LHCN-M2 (cell line): ENCODE measurements at places on chromosomes 6 and 20. TPM values are rescaled to one million over a fixed set of nuclear protein-coding genes. Genes with fewer than 3 reads are reported as not detected.
A peak's percentile ranks its signal among the peaks of the same experiment; 100 is the strongest.

DNA sequence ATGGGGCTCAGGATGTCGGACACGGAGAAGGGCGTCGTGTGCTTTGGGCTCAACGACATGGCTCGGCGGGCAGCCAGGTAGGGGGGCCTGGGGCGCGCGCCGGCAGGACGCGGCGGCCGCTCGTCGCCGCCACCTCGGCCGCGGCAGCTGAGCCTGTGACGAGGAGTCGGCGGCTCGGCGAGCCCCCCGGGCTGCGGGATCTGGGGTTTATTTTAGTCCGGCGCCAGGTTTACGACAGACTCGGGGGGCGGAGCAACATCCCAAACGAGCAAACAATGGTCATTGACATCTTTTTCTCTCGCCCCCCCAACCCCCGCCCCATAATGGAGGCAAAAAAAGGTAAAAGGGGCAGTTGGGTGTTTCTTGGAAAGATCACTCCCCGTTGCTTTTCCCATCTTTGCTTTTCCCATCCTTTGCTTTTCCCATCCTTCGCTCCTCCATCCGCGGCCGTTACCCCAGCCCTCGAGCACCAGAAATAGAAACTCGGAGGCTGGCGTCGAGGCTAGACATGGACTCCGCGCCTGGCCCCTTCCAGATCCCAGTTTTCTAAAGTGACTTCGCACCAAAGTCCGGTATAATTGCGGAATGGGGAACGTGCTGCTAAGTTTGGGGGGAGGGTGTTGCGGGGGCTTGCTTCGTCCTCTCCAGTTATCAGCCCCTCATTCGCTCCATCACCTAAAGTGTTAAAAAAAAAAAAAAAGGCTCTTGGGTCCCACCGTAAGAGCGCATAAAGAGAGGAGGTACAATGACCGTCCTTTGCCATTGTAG, at the start of gene NKX2-4:
Gene NKX2-4, minus strand, starts transcription at position 186 of the 768 bp plus-strand sequence. Its CDS starts 127 bp downstream, at position 59.
- no peak for DNase-seq

DNA sequence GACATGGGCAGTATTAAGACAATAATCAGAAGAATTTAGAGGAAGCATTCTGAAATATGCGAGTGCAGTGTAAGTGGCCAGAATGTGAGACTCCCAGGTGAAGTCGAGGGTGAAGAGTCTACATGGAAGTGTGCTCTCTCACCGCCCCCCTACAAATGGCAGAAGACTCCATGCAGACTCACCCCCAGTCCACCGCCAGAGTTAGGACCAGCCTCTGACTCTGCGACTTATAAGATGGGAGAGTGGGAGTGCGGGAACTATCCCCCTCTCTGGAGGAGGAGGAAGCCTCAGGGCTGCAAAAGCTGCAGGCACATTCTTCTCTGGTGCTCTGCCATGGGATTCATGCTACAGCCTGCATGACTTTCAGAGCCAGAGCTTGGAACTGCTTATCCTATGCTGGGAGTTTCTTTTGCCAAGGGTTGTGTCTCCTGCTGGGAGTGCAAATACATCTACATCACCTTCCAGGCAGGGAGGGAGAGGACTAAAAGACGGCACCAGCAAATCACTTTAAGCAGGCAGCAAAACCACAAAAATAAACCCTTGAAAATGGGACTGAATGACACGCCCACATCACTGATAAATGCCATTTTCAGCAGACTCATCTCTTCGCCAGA, 206.7 kb upstream of the SULF2 start:
- DNase-seq, result no peak

- peak; percentile 83 for DNase-seq
These were observed 13.7 kb upstream of the MRAP2 start for GRCh38 chr6:84019842-84020211.

- no peak for DNase-seq
These were observed 158.3 kb upstream of the JAG1 start for GRCh38 chr20:10832141-10832540.

DNA sequence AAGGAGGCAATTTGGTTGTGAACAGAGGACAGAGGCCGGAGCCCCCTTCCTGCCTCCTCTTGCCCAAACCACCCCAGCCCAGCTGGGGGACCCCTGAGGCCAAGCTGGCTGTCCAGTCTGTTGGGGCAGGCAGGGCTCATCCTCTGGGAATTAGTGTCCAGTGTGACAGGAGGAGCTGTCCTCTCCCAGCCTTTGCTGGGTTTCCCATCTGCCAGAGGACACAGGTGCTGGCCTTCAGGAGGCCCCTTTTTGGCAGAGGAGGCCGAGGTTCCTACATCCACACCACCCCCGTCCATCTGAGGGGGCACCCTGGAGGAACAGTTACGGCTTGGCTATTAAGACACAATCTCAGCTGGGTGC, 44.7 kb upstream of the MDGA1 start:
- no peak for DNase-seq

GRCh38 chr6:126372626-126373025, 32.7 kb downstream of the CENPW start:
- DNase-seq, result peak; percentile 11

GRCh38 chr6:19891451-19891850, 54.3 kb downstream of the ID4 start:
- DNase-seq, result no peak

DNA sequence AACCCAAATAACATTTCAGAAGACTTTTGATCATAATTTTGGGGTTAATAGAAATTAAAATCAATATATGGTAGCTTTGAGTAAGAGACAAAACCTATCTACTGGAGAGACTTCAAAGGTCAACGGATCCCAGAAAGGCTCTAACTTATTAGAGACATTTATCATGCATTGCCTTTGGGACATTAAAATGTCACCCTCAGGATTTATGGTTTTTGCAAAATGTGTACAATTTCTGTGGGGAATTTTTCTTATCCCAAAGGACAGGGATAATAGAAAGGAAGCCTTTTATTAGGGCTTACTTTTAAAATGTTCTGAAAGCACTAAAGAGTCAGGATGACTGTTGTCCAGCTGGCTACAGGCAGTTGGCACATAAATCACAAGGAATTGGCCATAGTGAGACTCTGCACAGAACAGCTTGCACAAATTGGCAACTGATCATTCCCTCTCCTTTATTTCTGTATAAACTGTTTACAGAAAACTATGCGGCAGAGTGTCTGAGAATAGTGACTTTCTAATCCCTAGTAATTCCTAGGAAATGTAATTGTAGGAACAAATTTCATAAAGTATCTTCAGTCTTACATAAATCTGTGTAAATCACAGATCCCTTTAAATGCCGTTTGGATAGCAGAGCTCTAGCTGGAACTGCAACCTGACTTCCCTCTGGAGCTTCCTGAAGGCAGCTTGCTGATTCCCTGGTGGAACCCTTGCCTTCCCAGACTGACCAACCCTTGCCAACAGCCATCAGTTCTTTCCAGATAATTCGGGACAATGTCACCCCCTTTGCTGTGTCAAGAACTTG, 201.1 kb upstream of the PREP start:
- peak; percentile 92 for DNase-seq

DNA sequence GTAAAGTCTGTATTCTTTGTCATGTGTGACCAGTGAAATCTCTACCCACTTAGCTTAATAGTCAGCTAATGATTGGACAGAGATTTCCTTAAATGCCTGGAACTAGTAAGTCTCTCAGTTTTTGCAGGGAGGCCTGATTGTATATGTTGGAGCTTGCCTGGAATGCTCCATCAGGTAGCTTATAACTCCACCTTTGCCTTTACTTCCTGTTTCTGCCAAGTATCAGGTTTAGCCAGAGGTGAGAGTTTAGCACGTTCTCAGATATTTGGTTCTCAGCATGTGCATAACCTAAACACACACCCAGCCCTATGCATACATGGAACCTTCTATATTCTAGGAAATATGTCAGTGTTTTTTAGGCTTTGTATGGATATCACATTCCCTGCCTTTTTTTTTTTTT, 435.3 kb downstream of the CDKAL1 start:
- DNase-seq, result no peak

- DNase-seq, result peak; percentile 33
These were observed 534 bp downstream of the ZNF76 start for GRCh38 chr6:35259948-35260590.

DNA sequence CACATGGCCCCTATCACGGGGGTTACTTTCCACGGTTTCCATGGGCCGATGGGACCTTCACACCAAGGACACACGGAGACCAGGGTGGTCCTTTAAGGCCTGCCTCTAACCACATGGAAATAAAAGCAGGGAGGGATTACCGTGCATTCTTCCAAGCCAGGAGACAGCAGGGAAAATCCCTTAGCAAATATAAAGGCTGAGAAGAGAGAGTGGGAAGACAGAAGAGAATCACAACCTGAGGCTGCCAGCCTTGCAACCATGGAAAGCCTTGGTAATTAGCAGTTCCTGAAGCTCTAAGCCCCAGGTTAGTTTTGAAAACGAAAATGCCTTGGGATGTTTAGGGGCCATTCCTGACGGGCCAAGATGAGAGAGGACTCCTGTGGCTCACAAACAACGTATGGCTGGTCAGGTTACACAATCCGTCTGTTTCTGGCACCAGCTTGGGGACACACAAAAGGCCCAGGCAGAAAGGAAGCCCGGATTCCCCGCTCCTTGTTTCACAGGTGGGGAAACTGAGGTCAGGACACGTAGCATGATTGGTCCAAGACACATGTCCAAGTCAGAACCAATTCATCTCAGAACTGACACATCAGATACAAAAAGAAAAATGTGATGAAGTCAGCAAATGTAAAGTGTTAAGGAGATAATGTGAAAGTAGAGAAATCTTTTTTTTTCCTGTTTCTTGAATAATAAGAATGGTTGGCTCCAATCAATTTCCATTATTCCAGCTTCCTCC, 2.8 kb downstream of the PREX1 start:
- DNase-seq, result no peak

- DNase-seq, result peak; percentile 4
These were observed 24.8 kb downstream of the RNF146 start for GRCh38 chr6:127291495-127291894.

DNA sequence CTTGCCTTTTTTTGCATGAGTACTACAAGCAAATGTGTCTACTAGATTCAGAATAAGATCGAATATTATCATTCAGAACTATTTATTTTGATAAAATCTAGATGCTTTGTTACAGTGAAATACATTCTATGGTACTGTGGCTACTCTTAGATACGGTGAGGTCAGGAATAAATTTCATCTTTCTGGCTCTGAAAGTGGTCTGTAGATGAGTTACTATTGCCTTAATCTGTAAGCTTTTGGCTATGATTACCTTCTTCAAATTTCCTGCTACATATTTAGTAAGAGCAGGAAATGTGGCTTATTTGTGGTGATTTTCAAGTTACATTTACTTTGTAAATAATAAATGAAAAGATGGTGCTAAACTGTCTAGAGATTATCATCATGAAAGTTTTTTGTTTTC, 50.0 kb downstream of the SCAF8 start:
- DNase-seq, result no peak

GRCh38 chr6:53578371-53578770, 33.5 kb upstream of the GCLC start:
- no peak for DNase-seq

DNA sequence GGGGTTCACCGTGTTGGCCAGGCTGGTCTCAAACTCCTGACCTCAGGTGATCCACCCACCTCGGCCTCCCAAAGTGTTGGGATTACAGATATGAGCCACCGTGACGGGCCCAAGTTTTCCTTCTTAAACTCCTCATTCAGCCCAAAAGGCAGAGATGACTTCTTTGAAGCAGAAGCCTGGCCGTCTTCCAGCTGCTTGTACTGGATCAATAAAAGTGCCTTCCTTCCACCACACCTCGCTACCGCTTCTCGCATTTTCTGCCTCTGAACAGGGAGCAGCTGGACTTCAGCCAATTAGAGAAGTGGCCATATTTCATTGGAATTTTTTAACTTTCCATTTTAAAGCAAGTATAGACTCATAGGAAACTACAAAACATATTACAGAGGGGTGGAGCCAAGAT, 241.1 kb downstream of the PREX1 start:
- no peak for DNase-seq

GRCh38 chr6:89290401-89291155, 24.5 kb downstream of the GABRR2 start:
- DNase-seq, result no peak

DNA sequence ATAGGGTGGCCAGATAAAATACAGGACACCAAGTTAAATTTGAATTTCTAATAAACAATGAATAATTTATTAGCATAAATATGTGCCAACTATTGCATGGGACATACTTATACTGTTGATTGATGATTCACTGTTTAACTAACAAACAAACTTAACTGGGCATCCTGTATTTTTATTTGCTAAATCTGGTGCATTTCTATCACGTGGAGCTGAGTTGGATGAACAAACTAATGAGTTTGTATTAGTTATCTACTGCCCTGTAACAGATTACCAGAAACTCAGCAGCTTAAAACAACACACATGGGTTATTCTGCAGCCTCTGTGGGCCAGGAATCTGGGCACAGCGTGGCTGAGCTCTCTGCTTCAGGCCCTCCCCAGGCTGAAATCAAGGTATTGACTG, 28.2 kb upstream of the PMEPA1 start:
- DNase-seq, result no peak

DNA sequence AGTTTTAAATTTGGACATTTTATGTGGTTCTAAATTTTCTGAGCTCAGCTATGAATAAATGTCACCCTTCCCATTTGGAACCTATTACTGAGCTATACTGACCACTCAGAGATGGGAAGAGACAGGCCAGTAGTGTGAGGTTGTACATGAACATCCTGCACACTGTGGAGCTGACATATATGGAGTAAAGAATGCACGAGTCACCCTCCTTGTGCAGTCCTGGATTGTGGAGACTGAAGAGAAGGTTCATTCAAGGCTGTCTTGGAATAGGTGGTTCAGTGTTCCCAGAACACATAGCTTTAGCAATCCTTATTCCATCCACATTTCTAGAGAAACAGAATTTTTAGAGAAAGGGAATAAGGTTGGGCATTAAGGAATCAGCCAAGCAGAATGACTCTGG, 50.3 kb upstream of the OGFRL1 start:
- DNase-seq, result peak; percentile 48

The GABRR2 gene
- 0.11 TPM in 1 of 2 replicates, not detected in the other for total RNA-seq

The CPXM1 gene
- total RNA-seq, result not detected in 2 replicates

The PRRT1 gene
- 0.06 TPM in 1 of 2 replicates, not detected in the other for total RNA-seq

The NKX2-2 gene
- total RNA-seq, result not detected in 2 replicates

The FAM217A gene
- not detected in 2 replicates for total RNA-seq

The TRIM15 gene
- not detected in 2 replicates for total RNA-seq

The SIRPB1 gene
- 0.77 and 0.86 TPM in 2 replicates for total RNA-seq

The SLC17A3 gene
- total RNA-seq, result not detected in 2 replicates

The MAS1 gene
- not detected in 2 replicates for total RNA-seq
